Stimulated activated CD4-positive, alpha-beta T cell treated with anti-CD3 and anti-CD28 coated beads, TNF-alpha, amount 100 ng/mL, for 24 hours (primary cell): ENCODE measurements at places on chromosomes 5 and 9.

GRCh38 chr5:75260708-75261107 is 24.0 kb upstream of the ANKRD31 start:
- DNase-seq: no peak

DNA sequence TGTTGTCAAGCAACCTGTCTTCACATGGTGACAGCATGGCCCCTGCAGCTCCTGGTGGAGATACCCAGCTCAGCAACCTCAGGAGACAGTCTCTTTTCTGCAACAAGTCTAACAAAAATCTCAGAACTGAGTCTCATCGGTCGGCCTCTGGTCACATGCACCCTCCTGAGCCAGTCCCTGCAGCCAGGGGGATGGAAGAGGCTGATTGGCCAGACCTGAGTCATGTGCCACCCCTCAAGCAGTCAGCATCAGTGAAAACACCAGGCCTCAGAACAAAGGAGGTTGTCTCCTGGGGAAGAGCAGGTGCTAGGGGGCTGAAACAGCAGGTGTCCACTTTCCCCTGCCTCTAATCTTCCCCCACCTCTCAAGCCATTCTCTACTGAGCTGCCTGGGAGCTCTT is 54.4 kb downstream of the SMIM23 start:
- DNase-seq: no peak

DNA sequence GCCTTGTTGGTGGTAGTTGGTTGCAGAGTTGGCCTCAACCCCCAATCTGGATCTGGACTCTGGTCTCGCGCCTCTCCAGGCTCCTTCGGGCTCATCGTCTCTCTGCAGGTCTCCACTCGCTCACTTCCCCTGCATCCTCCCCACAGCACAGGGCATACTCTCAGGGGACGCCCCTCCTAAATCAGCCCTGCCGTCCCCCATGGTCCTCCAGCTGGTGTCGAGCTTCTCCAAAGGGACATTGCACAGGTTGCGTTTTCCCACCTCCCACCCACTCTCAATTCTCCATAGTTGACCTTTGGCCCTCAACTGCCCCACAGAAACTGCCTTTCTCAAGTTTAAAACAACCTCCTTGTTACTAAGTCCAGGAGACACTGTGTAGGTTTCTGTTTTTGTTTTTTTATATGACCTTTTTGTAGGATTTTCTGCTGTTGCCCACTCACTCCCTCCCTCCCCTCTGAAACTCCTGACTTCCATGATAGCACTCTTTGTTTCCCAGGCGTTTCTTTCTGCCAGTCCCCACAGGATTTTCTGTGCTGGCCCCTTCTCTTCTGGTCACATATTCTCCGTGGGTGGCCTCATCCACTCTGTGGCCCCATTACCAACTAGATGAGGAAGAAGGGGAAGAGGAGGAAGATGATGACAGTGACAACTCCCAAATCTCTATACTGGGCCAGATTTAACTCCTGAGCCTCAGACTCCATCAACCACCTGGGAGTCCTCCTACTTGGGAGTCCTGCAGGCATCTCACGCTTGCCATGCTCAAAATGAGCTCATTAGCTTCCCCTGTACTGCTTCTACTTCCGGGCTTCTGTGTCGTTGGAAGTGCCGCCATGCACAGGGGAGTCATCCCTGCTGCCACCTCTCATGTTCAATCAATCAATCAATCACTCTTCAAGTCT is 50.3 kb downstream of the ALG2 start:
- DNase-seq: no peak

- peak; percentile 16 for DNase-seq
These were observed 33.3 kb upstream of the DAPK1 start for GRCh38 chr9:87464110-87464991.

GRCh38 chr9:35719546-35719945 is 12.4 kb downstream of the TLN1 start:
- DNase-seq: no peak

DNA sequence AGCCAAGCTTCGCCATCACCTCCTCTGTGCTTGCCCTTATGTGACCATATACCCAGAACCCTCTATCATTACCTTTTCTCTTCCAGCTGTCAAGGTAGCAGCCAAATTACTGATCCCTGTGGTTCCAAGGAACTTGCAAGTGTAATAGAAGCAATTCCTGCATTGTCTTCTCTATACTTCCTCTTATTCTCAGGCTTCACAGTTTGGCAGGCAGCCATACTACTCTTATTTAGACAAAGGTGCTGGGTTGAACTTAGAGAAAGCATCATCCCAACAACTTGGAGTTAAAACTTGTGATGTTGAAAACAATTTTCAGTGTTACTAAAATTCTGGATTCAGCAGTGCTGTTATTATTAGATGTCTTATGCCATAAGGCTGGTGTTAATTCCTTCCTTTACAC is 93.2 kb downstream of the NLN start:
- DNase-seq: no peak
